ENCODE measurements at places on chromosomes 1 and 21.

DNA sequence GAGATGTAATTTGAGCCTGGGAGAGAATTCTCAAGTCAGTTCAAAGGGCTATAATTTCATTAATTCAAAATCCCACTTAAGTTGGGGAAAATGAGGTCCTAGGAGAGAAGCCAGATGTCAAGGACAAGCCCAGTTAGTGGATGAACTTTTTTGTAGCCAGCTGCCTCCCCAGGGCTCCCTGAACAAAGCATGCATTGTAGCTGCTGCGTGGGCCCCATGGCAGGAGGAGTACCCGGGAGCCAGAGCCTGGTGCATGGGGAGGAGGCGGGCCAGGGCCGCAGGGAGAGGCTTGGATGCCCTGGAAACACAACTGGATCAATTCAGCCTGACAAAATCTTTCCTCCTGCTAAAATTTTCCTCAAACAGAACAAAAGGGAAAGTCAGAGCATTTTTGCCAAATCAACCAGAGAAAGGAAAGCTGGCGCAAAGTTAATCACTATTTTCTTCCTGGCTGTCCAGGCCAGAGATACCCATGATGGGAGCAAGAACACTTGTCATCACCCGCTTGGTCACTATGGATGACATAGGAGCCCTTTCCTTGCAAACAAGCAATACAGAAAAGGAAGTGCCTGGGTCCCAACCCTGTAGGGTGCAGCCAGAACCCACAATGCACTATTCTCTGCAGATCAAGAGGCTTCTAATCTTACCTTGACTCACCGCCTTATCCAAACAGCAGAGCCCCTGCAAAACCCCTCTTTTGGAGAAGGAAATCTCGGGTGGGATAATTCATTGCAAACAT is 248.1 kb upstream of the RAB4A start:
- no peak for DNase-seq

GRCh38 chr1:63882048-63882704 is 108.4 kb downstream of the ROR1 start:
- DNase-seq: no peak

- DNase-seq: no peak
Observed at GRCh38 chr1:214568328-214568727, 16.9 kb upstream of the PTPN14 start.

DNA sequence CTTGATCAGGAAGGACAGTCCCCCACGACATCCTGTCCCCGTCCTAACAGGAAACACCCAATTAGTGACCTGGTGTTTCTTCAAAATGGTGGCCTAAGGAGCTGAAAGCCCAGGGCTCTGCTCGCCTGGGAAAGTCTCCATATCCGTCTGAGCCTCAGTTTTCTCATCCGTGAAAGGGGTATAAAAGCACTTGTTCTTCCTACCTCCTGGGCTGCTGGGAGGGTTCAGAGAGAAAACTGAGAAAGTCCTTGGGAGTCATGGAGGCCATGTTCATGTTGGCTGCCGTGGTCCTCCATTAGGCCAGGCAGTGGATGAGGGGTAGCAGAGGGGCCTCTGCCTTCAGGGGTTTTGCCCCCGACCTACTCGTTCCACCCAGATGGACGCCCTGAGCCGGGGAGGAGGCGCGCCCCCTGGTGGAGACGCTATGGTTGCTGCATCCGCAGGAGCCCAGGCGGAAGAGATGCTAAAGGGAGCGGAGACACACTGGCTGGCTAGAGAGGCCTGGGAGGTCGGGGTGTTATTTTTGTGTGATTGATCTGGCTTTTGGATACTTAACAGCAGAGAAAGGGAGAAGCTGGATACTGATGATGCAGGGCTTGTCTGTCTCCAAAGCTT is 113.5 kb downstream of the PRDM2 start:
- DNase-seq: no peak

GRCh38 chr1:6260961-6261614 is at the start of gene GPR153:
GPR153 (minus strand) TSS chr1:6261098; CDS start chr1:6254905, 6,193 bp downstream.
- DNase-seq: peak; percentile 62

- no peak for DNase-seq
Observed at GRCh38 chr1:55064071-55064581, 24.8 kb downstream of the PCSK9 start.

DNA sequence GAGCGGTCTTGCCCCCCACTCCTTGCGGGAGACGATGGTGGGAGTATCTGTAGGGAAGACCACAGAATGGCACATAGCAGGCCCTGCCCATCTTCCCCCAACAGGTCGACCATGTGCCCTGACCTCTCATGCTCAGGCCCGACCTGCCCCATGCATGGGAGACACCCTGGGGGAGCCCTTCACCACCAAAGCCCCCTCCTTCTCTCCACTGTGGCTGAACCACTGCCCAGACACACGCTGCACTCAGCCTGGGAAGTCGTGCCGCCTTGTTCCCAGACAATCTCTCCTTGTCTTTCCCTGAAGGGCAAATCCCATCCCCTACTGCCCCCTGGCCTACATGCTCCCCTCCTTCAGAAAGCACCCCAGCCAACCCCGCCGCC is 5.5 kb downstream of the PGLYRP3 start:
- no peak for DNase-seq

DNA sequence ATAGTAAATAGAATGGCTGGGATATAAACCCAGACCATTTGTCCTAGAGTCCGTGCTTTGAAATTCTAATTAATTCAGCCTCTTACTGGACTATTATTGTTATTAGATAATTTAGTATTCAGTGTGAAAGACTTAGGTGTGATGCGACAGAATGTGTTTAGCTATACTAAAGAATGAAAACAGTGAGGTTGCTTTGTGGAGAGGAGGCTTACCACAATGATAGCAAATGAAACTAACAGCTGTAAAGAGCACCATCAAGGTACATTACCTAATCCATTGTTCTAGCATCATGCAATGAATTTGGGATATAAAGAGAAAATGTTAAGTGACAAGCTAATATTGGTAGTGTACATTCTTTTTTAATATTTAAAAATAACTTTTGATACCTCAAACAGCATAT is 911.1 kb downstream of the KCNT2 start:
- no peak for DNase-seq

DNA sequence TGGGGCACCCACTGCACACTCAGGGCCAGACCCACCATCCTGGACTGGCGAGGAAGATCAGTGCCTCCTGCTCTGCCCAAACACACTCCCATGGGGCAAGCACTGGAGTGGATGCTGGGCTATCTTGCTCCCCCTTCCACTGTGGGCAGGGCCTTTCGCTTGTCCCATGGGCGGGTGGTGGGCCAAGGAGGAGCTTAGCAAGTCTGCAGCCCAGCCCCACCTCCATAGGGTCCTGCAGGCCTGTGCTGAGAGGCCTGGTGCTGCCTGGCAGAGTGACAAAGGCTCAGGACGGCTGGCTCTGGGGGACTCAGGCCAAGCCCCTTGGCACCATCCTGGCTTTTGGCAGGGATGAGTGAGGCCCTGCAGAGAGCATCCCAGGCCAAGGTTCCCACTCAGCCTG is 89.4 kb downstream of the PTPRU start:
- no peak for DNase-seq

GRCh38 chr1:35646043-35646442 is 4.7 kb upstream of the PSMB2 start:
- DNase-seq: peak; percentile 19

DNA sequence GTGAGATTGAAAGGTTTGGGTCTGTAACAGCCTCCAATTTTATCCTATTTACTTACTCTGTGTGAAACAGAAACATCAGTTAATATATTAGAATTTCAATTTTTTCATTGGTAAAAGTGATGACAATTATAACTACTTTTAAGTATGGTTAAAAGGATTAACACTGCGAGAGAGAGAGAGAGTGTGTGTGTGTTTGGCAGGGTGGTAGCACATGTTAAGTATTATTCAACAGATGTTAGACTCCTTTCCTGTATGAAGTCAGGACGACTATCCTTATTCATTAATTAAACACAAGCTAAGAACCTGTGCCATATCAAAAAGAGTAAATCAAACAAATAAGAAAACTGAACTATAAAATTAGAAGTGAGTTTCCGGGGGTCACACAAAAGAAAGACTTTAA is 662.5 kb downstream of the PLPP3 start:
- DNase-seq: no peak

- DNase-seq: no peak
Observed at GRCh38 chr1:61101536-61101935, 19.2 kb downstream of the NFIA start.

- DNase-seq: no peak
Observed at GRCh38 chr1:215819114-215819513, 252.0 kb downstream of the KCTD3 start.

- no peak for DNase-seq
Observed at GRCh38 chr1:201515062-201515750, 8.3 kb upstream of the CSRP1 start.

DNA sequence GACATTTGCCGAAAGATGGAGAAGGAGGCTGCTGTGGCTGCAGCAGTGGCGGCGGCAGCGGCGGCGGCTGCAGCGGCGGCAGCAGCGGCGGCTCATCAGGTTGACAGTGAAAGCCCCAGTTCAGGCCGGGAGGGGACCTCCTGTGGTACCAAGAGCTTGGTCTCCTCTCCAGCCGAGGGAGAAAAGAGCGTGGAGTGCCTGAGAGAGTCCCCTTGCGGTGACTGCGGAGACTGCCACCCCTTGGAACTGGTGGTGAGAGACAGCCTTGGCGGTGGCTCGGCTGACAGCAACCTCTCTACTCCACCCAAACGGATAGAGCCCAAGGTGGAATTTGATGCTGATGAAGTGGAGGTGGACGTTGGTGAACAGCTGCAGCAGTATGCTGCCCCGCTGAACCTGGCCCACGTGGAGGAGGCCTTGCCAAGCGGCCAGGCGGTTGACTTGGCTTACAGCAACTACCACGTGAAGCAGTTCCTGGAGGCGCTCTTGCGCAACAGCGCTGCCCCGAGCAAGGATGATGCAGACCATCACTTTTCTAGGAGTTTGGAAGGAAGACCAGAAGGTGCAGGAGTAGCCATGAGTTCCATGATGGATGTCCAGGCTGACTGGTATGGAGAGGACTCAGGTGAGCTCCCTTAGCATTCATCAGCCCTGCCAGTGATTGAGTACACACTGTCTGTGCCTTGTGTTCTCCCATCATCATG is 6.3 kb downstream of the ZBTB8B start:
- no peak for DNase-seq

DNA sequence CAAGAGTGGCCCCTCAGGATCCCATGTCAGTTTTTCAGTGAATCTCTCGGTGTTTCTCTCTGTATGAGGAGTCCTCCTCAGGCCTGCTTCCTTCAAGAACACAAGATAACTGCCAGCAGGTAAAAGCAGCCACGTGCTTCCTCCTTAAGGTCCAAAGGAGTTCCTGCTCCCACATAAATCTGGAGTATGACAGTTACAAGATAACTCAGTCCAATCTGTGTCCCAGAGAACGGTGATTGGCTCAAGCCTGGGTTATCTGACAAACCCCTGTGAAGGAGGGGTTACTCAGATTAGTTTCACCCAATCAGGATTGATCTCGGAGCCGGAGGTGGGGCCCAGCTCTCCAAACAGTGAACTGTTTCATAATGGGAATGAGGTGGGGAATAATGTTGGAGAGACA is 5.8 kb upstream of the ANKRD13C start:
- no peak for DNase-seq

DNA sequence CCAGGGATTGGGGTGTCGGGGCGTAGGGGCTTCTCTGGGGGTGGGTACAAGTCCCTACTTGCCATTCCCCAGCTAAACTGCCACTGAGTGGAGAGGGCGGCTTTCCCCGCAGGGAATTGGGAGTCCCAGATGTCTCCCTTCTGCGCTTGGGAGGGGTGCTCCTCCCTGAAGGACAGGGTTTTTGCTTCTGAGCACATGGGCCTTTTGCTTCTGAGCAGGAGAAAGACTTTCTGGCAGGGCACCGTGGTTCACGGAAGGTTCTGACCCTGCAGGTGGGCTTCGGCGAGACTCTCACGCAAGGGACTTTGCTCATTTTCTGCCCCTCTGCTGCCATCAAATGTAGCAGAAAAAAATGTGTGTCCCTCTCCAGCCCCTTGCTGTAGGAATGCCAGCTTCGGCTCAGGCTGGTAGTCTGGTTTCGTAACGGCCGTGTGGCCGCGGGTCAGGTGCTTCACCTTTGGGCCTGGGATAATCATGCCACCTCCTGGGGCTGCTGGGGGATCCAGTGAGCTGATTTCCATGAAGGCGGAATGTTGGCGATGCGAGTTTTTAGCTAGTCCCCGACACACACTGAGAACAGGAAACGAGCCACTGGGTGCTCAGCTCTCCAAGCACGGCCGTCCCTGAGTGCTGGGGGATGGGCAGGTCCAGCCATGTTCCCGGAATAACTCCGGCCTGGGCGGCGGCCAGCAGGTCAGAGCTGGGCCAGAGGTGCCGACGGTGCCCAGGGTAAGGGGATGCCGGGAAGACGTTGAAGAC is 364.0 kb downstream of the CAMTA1 start:
- no peak for DNase-seq

DNA sequence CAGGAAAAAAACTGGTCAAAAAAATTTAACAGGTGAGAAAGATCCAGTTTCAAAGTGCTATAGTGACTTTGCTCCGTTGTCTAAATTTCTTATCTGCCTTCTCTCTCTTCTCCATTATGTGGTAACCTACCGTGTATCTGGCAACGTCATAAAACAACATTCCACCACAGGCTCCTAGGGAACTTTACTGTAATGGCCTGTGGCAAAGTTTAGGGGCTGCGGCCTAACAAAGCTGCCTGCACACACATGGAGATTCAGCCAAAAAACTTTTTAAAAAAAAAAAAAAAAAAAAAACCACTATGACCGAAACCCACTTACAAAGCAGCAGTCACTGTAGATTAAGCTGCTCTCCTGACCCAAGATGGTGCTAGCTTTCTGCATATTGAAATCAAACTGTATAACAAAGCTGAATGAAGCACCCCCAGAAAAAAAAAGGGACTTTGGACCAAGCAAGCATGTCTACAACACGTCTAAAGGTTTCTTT is 202.6 kb downstream of the SLC45A1 start:
- no peak for DNase-seq

GRCh38 chr1:32773764-32774463 is 43.2 kb downstream of the YARS1 start:
- DNase-seq: no peak

- no peak for DNase-seq
Observed at GRCh38 chr1:238581332-238581731, 690.6 kb upstream of the ZP4 start.

DNA sequence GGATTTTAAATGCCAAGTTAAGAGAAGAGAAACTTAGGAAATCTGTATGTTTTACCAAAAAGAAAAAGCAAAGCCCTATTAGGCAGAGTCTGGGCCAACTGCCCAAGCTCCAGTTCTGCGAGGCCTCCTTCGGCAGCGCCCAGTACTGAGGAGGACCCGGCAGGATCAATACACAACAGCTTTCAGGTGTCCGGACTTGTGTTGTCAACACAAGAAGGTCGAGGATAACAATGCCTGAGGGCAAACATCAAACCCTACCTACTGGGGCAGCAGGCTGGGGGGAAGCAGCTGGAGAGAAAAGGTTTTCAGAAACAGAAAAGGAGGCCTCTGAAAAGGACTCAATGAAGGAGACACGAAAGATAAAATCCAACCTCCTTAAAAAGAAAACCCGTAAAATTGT is 98.1 kb upstream of the GJB5 start:
- no peak for DNase-seq

Data from RKO (cell line).